ENCODE measurements at places on chromosomes 5 and 9.
A peak's percentile ranks its signal among the peaks of the same experiment; 100 is the strongest.

DNA sequence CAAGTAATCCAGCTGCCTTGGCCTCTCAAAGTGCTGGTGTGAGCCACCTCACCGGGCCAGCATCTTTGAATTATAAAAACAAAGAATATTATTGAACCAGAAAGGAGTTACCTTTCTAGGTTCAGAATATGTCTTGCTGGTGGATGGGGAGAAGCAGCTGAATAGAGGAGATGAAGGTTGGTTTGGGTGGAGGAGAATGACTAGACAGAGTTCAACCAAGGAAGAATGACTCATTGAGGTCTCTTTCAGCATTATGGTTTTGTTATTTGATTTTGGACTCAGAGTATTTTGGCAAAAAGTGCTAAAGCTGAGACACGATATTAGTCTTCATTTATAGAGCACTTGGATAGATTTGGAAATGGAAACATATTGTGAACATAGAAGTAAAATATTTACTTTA is 75.2 kb upstream of the MPDZ start:
- DNase-seq = no peak

DNA sequence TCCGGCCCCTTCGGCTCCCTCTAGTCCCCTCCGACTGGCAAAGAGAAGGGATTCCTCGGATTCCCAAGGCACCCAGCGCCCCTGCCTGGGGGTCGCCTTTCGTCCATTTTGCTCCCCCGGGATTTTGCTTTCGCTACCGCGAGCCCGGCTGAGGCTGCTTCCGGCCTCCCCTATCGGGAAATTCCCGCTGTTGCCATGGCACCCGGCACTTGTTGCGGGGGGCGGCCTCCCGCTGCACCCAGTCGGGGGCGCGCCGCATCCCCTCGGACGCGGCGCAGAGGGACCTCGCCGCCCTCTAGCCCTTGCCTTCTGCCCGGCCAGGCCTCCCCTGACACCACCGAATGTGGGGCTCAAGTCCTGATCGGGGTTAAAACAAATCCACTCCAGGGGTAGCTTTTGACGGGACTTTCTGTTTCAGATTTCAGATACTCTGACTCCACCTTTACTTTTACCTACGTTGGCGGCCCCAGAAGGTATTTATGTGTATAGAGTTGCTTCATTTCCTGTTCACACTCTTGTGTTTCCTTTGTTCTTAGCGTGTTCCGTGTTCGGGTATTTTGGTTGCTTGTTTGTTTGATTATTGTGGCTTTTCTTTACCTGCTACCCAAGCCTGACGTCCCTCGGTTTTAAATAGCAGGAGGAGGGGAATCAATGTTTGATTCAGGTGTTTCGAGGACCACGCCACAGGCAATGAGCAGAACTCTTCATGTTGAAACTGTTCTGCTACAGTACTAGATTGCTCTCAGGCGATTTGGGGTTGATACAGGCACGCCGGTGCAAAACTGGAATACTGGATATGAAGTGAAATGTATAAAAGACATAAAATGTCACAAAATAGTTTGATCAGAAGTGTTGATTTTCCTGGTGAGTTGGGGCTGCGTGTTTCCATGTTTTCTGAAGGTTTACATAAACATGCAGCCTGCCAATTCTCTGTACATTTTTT is 1.5 kb downstream of the PARP8 start:
- peak; percentile 82 for DNase-seq

DNA sequence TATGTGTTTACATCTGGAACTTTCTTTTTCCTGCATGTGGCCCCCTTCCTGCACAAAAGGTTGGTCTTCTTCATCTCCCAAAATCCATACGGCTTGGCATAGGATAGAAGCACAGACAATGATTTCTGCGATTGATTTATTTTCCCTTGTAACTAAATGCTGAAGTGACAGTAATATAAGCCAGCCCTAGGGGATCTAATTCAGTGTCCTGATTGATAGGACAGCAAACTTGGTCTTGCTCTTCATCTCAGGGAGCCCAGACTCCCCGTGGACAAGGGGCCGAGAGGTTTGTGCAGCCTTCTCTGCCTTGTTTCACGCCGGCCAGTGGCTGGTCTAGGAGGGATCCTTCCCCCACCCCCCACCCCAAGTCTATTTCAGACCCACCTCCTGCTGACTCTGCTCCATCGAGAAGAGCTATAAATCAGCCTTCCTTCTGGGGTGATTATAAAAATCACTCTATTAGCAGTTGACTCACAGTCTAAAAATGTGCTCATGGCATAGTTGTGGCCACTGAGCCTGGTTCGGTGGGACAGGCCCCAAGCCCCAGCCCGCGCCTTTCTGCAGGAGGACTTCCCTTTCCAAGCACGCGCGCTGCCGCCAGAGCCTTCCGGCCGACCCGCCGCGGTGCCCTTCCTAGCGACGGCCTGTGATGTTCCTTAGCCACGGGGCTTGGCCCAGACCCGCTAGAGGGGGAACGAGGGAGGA is 89.8 kb upstream of the COL5A1 start:
- DNase-seq = no peak

- no peak for DNase-seq
Measured at GRCh38 chr5:124059200-124059599, 547.2 kb downstream of the CSNK1G3 start.

GRCh38 chr5:68240202-68240601 is 24.6 kb downstream of the PIK3R1 start:
- no peak for DNase-seq

DNA sequence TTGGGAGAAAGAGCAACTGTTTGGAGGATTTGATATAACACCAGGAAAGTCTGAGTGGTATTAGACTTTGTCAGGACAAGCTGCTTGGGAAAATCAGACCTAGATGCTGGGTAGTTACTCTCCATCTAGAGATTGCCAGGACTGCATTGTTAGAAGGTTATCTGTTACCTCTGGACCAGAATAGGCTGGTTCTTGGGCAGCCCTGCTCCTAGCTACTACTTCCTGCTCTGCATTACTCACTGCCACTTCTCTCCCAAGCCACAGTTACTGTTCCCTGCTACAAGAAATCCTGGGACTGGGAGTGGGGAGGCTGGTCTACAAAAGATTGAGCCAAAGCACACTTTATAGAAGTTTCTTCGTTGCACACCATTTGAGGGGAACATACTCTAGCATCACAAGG is 95.5 kb upstream of the KCNN2 start:
- no peak for DNase-seq

GRCh38 chr5:43370352-43370751 is 41.8 kb downstream of the CCL28 start:
- no peak for DNase-seq

- no peak for DNase-seq
Measured at GRCh38 chr5:126610160-126610559, 9.4 kb downstream of the PHAX start.

- DNase-seq = no peak
Measured at GRCh38 chr9:14869671-14870070, 40.6 kb downstream of the FREM1 start.

GRCh38 chr5:167767795-167768194 is 523.6 kb upstream of the WWC1 start:
- no peak for DNase-seq

GRCh38 chr5:74316064-74316603 is 324.4 kb downstream of the ENC1 start:
- DNase-seq = peak; percentile 42

DNA sequence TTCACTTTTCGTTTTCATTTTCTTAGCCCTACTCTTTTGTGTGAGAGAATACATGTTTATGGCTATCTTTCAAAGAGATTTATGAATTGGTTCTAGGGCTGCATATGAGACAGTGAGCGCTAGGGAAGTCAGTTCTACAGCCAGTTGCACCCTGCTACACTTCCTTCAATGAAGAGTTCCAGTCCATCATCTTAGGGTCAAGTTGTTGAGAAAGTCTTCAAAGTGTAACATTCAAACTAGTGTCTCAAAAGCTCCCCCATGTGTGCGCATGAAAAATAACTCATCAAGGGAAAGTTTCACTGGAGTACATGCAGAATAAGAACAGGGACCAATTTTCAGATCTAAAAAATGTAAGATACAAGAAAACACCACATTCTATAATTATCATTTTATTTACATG is 317.2 kb downstream of the DEPDC1B start:
- peak; percentile 34 for DNase-seq

DNA sequence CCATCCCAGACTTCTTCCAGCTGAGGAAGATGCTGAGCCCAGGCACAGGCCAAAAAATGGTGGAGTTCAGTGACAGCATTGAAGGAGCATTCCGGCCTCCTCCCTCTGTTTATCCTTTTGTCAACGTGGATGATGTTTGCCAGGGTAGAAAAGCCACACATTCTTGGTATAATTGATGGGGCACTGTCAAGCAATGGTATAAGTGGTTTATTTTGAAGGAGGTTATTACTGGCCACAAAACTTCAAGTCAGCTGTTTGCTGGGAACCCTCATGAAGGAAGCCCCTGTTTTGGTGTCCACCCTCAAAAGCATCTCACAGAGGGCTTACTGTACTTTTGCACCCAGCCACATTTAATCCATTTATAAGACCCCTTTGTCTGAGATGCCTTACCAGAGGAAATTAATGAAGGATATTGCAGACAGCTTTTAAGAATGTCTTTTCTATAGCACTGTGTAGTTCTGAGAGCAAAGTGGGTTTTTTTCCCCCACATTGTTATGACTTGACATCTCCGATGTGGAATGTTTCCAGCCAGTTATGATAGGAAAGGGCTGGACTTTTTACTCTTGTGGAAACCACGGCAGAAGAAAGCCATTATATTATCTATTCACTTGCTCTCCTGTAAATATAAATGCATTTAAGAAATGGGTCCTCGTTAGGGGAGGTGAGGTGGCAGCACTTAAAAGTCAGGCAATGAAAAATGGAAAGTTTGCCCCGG is 95.5 kb upstream of the SPATA31D4 start:
- DNase-seq = no peak

GRCh38 chr9:116182876-116183275 is 29.3 kb downstream of the PAPPA start:
- DNase-seq = no peak

- DNase-seq = no peak
Measured at GRCh38 chr9:112605518-112605917, 112.4 kb downstream of the INIP start.

- DNase-seq = peak; percentile 64
Measured at GRCh38 chr5:78964889-78965288, 20.2 kb downstream of the ARSB start.

- peak; percentile 95 for DNase-seq
Measured at GRCh38 chr9:36487482-36488388, 85.0 kb upstream of the MELK start.

DNA sequence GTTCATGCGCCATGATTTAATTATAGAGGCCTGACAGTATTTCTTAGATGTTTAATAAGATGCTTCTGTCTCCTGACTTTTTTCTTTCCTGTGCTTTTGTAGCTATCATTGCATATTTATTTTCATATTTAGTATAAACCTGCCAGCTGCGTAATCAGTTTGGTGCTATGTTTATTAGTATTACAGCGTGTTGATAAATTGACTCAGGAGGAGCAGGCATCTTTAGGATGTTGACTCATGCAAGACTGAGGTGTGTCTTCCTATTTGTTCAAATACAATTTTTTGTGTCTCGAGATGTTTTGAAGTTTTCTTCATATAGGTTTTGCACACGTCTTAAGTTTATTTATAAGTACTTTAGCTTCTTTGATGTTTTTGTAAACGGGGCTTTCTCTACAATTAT is 35.9 kb upstream of the EXOC3 start:
- DNase-seq = no peak

All from RPMI8226 (cell line).